ENCODE measurements at places on chromosomes 6 and 20.

DNA sequence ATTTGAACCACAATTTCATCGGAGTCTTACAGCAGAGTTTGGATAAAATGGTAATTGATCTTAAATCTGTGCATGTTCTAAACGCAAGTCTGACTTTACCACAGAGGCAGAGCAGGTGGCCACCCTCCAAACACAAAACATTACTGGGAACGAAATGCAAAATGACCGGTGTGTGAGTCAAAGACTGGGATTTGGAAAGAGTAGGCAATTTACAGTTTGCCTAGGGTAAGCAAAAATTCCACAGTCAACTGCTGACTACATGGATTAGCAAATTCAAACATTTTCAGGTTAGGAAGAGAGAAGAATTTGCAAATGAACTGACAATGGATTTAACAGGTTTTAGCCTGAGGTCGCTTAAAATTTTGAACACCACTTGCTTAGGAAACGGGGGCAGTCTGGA, 444.4 kb downstream of the HDGFL1 start:
- no peak for DNase-seq

- peak; percentile 82 for DNase-seq
Observed at GRCh38 chr6:149028767-149029405, 282.1 kb downstream of the UST start.

- no peak for DNase-seq
Observed at GRCh38 chr6:18412068-18412467, 24.9 kb downstream of the RNF144B start.

GRCh38 chr6:6547110-6547879, 41.2 kb upstream of the LY86 start:
- peak; percentile 91 for DNase-seq

DNA sequence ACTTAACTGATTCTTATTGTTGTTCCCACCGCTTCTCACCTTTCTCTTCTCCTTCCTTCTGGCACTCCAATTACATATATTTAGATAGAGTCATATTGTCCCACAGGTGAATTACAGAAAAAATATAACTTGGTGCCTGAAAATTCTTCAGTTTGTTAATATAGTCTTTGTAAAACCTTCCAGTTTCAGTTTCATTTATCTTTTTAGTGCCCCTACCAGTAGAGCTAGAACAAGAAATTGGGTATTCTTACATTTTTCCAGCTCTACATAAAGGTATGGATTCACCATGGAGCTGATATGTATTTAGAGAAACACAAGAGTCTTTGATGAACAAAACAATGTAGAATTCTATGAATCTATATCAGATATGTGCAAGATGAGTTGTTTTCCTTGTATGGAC, 10.7 kb downstream of the MANEA start:
- no peak for DNase-seq

- no peak for DNase-seq
Observed at GRCh38 chr20:21981597-21982344, 276.3 kb downstream of the PAX1 start.

- DNase-seq, result no peak
Observed at GRCh38 chr20:35326021-35326739, 34.0 kb upstream of the FAM83C start.

All from left lung (tissue), 14 donors.